ENCODE measurements at places on chromosomes 3 and 15.

DNA sequence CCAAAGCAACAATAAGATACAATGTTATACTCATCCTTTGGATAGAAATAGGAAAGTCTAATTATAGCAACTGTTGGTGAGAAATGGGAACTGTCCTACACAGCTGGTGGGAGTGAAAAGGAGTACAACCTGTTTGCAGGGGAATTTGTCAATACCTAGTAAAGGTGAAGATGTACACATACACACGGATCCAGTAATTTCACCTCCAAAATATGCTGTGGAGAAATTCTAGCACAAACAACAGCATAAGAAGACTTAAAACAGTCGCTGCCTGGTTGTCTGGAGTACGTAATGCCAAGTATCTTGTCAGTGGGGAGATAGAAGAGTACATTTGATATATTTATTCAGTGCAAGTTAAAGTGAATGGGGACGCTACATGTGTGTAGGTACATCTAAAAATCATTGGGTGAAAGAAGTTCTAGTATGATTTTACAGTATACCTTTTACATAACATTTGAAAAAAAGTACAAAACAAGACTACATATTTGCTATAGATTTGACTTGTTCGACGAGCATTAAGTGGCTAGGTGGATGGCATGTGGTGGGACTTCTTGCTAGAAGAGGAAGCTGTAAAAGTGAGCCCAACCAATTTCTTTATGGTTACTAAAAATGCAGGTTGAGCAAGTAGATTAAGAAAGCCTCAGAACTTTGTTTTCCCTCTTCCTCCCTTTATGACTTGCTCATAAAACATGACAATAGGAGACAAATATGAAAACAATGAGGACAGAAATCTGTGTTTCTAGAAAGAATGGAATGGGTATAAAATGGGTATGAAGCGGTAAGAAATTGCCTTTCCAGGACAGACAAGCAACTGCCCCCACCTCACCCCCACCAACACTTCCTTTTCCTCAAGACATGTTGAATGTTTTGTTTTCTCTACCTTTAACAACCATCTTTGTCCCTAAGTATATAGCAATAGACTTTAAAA, 50.2 kb upstream of the CCR4 start:
- DNase-seq, result no peak

DNA sequence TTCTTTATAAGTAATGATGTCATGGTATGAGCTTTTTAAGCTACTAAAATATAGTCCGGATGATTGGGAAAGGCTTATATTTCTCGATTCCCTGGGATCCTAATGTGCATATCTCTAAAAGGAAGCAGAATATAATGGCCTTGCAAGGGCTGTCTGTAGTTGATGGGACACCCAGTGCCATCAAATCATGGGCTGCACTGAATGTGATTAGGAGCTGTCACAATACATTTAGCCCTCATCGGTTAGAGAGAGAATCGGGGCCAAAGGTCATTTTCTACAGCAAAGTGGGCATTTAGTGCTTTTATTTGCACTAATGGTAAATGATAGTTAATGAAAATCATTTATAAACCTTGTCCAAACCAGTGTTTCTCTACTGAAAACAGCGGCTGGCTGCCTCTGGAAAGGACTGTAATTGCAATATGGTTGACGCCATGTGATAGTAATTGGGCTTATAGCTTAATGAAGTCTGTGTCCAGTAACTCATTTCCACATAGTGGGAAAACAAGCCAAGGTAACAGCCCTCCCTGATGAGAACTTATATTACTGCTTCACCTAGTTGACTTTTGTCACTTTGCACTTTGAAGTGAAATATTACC, 265.0 kb upstream of the AZI2 start:
- no peak for DNase-seq

DNA sequence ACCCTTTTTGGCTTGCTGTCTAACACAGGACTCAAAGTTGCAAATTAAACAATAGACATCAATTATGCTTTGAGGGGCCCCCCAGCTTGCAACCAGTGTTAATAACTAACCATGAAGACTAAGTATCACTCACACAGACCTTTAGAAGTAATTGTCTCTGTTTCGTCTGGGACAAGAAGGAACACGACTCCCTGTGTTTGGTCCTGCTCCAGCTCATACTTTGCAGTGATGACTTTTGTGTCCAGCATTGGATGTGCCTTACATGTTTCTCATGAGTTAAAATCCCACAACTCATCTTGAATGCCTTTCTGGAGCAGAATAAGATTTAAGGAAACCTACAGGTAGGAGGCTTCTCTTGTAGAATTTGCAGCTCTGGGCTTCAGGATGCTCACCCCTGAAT, 53.1 kb downstream of the GMNC start:
- no peak for DNase-seq

GRCh38 chr3:58952128-58952917, 97.5 kb downstream of the CFAP20DC start:
- DNase-seq, result no peak

DNA sequence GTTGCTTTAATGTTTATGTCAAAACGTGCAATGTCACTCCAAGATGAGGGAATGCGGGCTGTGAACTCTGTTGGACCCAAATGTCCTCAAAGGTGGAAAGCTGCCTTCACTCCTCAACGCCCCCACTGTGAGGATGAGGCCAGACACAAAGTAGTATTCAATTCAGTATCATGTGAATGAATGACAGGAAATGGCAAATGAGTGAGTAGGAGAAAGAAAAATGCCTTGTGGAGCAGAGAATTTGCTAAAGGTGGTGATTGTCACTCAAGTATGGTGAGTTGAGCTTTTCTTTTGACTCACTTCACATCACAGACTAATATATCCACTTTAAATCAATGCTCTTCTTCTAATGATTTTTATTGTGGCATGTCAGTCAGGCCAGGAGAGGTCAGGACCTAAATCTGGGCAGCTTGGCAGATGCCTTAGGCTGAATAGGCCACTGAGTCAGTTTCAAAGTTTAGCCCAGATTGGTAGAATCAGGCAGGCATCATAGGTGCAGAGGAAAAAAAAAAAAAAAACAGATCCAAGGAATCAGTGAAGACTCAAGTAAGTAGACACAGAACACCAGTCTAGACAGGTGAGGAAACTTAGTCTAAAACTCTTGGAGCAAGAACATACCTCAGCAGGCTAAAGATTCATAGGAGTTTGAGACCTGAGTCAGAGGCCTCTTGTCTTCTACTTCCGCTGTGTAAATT, 71.0 kb upstream of the ZBED2 start:
- no peak for DNase-seq

DNA sequence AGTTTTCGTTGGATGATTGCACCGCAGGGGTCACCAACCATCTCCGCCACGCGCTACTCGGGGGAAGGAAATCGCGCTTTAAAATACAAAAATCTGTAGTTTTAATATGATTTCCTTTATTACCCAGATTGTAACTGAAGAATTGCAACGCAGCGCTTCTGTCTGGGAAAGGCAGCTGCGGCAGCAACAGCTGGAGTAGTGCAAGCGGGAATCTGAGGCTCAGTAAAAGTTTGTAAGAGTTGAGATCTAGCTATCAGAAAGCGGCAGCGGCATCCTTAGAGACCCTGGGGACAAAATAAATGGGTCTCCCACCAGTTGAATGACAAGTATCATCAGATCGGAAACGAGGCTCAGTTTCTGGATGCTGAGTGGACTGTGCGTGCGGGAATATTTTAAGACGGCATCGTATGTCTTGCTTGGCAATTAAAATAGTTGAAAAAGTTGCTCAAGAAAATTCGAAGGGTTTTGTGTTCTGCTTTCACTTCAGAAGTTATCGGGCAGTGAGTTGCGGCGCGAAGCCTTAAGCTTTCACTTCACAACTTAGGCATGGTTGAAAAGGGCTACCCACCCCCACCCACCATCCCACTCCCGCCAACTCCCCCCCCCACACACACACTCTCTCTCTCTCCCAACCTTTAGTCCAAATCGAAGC, 2.7 kb downstream of the MECOM start:
- peak; percentile 71 for DNase-seq

DNA sequence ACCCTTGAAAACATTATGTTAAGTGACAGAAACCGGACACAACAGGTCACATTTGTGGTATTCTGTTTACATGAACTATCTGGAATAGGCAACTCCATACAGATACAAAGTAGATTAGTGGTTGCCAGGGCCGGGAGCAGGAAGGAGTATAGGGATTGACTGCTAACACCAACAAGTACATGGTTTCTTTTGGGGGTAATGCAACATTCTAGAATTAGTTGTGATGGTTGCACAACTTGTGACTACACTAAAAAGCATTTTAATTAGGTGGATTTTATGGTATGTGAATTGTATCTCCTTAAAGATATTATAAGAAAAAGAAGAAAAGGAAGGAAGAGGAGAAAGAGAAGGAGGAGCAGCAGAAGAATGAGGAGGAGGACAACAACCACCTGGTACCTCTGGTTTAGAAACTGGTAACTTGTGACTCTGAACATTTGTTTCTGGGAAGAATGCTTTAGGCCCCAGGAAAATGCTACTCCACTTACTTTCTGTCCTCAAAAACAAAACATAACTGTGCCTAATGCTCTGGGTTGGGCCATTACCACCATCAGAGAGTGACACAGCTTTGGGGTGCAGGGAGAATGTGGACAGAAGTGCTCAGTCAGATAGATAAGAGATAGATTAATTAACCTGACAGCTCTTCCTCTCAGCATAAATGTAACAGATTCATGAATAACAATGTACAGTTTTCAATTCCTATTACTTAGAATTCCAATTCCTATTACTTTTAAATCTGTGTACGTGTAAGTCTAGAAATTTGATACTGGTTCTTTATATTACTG, 20.3 kb downstream of the SETMAR start:
- no peak for DNase-seq

DNA sequence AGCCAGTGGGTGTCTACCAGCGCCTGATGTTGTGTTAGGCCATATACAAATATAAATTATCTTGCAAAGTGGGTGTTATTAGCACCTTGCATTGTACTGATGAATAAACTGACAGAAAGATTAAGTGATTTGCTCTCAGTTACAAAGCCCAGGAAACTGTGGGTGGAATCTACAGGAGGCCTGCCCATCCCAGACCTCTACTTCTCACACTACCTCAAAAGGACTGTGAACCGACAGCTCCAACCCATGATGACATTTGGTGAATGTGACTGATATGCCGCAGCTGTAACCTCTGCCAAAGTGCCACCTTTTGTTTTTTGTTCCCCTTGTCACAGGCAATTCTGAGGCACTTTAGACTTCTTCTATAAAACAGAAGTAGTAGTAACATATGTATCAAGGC, 43.7 kb upstream of the KCNMB2 start:
- no peak for DNase-seq

GRCh38 chr15:89680282-89680873, 1.2 kb upstream of the PLIN1 start:
- DNase-seq, result no peak

DNA sequence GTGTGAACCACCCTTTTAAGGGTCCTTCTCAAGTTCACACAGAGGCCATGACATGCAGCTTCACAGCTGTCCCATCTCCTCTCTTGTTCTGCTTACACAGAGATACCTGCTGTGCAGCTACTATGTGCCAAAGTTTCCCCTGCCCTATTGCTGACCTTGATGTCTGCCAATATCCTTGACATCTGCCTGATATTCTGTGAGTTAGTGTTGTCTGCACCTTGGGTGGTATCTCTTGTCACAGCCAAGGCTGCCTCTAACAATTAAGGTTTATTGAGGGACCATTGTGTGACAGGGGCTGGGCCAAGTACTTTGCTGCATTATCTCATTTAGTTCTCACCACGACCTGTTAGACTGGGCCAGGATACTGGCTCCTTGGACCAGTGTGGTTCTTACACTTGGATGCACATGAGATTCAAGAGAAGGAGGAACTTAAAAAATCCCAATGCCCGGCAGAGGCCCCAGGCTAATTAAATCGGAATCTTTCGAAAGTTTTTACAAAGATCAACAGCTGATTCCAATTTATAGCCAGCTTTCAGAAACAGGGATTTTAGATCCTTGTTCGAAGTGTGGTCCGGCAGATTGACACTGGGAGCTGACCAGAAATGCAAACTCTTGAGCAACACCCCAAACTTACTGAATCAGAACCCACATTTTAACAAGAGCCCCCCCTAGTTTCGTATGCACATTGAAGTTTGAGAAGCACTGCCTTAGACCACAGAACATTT, 178.6 kb downstream of the SATB1 start:
- DNase-seq, result no peak

GRCh38 chr15:81146006-81146405, 11.9 kb downstream of the CFAP161 start:
- DNase-seq, result no peak

GRCh38 chr15:31571676-31572075, 245.0 kb downstream of the KLF13 start:
- no peak for DNase-seq

DNA sequence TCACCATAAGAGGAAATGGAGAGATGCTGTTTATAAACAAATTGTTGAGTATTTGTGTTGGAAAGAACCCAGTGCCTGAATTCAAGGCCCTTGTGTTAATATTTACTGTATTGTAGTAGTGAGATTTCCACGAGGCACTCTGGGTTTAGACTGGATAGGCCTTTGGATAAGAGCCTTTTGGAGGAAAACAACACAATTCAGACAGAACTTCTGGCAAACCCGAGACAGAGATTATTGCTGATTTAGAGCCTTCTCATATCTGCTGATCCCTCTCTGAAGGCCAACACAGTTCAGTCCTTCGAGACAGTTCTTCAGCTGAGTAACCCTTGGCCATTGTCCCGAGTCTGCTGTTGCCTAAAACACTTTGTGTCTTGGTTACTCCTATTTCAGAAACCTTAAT, 55.7 kb downstream of the LMCD1 start:
- DNase-seq, result peak; percentile 60

DNA sequence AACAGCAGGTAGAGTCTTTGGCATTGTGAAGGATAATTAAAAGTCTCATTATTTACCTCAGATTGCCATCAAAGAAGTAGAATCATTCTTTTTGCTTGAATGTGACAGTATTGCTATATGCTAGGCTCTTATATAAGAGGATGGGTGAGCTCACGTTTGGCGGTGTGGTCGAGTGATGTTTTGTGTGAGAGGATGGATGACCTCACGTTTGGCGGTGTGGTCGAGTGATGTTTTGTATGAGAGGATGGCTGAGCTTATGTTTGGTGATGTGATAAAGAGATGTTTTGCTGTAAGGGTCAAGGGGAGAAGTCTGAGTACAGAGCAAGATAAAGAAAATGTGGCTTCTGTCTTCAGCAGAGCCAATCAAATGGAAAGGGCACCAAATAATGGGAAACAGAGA, 299.6 kb upstream of the NR2E3 start:
- no peak for DNase-seq

DNA sequence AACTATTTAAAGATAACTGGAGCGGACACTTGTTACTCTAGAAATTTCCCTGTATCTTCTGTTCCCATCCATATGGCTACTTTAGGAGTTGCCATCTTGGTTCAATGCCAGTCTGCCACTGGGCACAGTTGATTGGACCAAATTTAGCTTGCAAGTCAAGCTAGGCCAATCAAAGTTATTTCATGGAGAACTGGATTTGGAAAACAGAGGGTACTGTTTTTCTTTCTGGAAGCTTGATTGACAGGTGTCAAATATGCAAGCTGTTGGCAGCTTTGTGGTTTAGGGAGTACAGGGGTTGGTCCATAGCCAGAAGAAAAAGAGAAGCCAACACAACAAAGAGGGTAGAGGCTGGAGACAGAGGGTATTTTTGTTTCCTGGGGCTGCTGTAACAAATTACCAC, 33.4 kb upstream of the KLHL25 start:
- DNase-seq, result no peak

- DNase-seq, result peak; percentile 56
These were observed 14.5 kb downstream of the TAGLN3 start for GRCh38 chr3:112013058-112013783.

Data from left lung (tissue), 14 donors.